ENCODE measurements at places on chromosomes 3 and 15. TPM values are rescaled to one million over a fixed set of nuclear protein-coding genes. Genes with fewer than 3 reads are reported as not detected.

CATSPER2 gene
- total RNA-seq, result not detected

- no peak for DNase-seq
Observed at GRCh38 chr3:193997228-193998122, 138.5 kb upstream of the HES1 start.

- DNase-seq, result peak; percentile 44
Observed at GRCh38 chr3:195170496-195170895, 100.5 kb downstream of the XXYLT1 start.

MRPS11 gene
- total RNA-seq, result 88.1 TPM

- DNase-seq, result no peak
Observed at GRCh38 chr3:188964957-188965356, 206.8 kb upstream of the TPRG1 start.

GRCh38 chr3:193563426-193563825 is 8.7 kb upstream of the ATP13A4 start:
- DNase-seq, result no peak

DNA sequence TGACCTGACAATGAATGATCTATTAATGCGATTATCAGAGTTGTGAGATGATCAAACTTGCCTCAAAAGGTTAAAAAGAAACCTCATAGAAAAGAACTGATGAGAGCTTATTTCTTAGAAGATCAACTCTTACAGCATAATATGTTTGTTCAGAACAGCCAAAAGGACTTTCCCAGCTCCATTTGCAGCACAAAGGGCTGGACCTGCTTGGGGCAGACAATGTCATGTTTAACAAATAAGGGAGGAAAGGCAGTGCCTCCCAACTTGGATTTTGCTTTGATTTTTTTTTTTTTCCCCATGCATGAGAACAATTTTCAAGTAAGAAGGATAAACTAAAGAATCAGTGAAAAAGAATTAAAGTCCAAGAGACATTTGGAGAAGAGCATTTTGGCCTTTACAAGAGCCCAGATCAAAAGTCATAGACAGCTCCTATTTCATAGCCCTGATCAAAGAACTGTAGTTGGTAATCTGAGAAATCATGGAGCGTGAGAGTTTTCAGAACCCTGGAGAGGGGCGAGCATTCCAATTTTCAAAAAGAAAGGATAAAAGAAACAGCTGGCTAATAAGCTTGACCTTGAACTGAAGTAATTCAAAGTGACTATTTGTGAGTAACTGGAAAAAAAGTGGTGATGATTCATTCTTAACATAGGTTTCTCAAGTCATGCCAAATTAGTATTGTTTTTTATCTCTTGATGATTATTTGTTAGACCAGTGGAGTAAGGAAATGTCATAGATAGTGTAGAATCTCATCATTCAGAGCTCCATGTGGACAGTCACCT is 136.0 kb upstream of the CFAP20DC start:
- no peak for DNase-seq

GOLGA6L4 gene
- total RNA-seq, result 0.58 TPM

- no peak for DNase-seq
Observed at GRCh38 chr15:32898414-32898813, 180.6 kb downstream of the GREM1 start.

DNA sequence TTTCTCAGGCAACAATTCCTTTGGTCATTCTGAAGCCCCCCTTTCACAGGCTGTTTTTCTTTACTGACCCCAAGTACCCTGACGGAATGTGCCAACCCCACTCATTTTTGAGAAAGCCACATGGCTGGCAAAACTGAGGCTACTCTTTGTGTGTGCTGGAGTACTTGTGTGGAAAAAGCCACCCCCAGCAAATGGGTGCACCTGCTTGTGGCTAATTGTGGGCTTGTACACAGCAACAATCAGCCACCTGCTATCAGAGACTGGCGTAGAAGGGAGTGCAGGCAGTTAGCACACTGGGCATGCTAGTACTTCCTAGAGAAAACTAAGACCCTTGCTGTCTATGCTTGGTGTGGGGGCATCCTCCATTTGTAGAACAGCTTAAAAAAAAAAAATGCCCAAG is 110.1 kb upstream of the LMOD3 start:
- no peak for DNase-seq

DZIP3 gene
- 17.8 TPM for total RNA-seq

GRCh38 chr15:29454506-29454905 is 184.9 kb upstream of the NSMCE3 start:
- no peak for DNase-seq

- no peak for DNase-seq
Observed at GRCh38 chr3:153437666-153438065, 275.6 kb downstream of the RAP2B start.

DNA sequence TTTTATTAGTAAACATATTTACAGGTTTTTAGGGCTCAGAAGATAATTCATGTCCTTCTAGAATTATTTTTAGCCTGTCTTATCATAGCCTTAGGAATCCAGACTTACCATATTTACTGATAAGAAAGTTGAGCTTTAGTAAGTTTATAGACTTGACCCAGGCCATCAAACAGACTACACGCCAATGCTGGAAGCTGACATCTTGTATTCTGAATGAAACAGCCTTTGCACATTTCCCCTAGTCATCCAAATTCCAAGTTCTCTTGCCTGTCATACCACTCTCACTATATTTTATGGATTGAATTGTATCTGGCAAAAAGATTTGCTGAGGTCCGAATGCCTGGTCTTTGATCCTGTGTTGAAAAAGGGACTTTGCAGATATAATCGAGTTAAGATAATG is 58.6 kb downstream of the DRD3 start:
- no peak for DNase-seq

GOLGA6B gene
- total RNA-seq, result not detected

- peak; percentile 35 for DNase-seq
Observed at GRCh38 chr3:154904328-154904727, 175.8 kb upstream of the MME start.

- DNase-seq, result no peak
Observed at GRCh38 chr3:182180654-182181385, 469.1 kb downstream of the SOX2 start.

GRCh38 chr3:70597312-70597711 is 284.9 kb upstream of the MDFIC2 start:
- no peak for DNase-seq

- no peak for DNase-seq
Observed at GRCh38 chr15:100330629-100331215, 11.1 kb downstream of the ADAMTS17 start.

FES gene
- total RNA-seq, result 0.64 TPM

MESP2 gene
- not detected for total RNA-seq

- no peak for DNase-seq
Observed at GRCh38 chr15:95174301-95175259, 943.2 kb downstream of the MCTP2 start.

DNA sequence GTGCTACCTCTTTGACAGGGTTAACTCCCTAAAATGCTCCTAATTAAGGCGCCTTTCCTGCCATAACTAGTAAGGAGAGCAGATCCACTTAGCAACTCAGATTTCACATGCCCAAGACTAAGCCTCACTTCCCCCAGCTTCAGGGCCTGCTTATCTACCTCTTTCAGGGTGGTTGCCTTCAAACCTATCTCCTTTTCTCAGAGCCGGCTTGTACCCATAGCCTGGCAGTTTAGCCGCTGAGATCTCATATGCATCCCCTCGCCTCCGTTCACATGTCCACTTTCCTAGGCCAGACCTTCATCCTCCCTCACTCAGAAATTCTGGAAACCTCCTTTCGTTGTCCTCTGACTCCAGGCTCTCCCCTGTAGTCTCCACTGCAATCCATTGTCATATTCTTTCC is 1.0 kb upstream of the FSTL1 start:
- peak; percentile 21 for DNase-seq

DNA sequence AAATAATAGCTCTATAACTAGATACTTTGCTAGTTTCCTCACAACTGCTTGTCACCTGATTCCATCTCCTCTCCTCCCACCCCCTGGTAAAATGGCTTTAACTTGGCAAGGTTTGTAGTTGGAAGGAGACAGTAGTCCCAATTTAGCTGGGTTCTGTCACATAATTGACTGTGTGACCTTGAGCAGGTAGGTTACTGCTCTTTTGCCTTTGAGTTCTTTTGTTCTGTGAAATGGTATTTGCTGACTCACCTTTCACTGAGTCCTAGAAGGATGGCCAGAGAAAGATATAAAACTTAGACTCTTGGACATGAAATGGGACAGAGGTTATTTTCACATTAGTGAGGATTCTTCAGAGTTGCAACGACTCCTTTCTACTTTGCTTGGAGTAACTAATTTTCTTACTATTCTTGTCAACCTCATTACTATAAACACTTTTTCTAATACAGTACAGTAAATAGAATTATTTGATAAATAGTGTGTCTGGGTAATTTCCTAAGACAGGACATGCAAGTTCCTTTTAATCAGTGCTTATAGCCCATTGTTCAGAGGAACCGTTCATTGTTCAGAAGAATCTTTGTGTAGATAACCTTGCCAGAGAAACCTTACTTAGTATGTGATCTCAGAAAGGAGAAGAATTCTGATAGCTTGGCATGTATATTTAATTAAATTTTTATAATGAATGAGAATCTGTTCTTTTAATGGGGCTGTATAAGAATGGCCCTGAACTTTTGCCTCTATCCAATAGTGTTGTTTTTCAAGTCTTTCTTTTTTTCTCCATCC is 14.3 kb downstream of the AKAP13 start:
- no peak for DNase-seq

DNA sequence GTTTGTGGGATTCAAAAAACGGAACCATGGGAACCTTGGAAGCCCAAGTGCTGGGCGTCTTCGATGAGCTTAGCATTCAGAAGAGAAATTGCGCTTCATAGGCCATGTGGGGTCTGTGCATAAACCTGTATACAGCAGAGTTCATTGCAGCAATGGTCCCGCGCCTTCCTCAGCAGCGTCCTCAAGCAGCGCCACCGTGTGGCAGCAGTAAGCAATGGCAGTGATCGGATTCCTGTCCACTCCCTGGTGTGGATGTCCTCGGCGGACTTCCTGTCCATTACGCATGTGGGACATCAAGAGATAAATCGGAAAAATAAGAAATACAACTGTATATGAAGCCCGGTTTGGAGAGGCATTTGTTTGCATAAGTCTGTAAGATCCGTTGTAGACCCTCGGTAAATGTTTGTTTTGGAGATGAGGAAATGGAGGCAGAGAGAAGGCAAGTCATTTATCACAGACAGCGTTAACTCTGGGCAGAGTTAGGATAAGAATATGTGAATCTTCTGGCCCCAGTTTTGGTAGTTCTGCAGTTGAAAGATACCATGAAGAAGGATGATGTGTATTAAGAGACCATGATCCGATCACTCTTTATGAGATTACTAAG is 57.7 kb downstream of the CNTN4 start:
- no peak for DNase-seq

C3orf33 gene
- total RNA-seq, result 1.8 TPM

- DNase-seq, result no peak
Observed at GRCh38 chr3:194838236-194838635, 152.6 kb downstream of the FAM43A start.

SIAH2 gene
- total RNA-seq, result 36.6 TPM

- peak; percentile 38 for DNase-seq
Observed at GRCh38 chr3:47874913-47875312, 72.0 kb downstream of the DHX30 start.

SMCO1 gene
- not detected for total RNA-seq

STRC gene
- not detected for total RNA-seq

GRCh38 chr15:37764733-37765191 is 169.7 kb upstream of the TMCO5A start:
- peak; percentile 16 for DNase-seq

GRCh38 chr3:147412261-147412916 is 3.2 kb downstream of the ZIC1 start:
- no peak for DNase-seq

ATP13A4 gene
- total RNA-seq, result not detected

GRCh38 chr3:160575589-160575988 is 10.2 kb upstream of the KPNA4 start:
- no peak for DNase-seq

All from G401 (cell line).